ENCODE measurements at places on chromosomes 16 and 17.

DNA sequence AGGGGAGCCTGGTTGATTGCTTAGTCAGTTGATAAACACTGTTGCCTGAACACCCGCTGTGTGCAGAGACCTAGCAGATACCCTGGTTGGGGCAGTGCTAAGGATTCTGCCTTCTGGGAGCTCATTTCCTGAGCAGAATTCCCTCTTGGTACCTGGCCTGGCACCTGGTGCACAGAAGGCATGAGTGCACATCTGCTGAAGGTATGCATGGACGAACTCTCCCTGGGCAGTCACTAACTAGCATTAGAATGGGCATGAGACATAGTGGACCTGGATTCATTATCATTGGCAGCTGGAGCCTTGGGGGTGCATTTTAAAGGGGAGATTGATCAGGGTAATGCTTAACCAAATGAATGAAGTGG lies 13.1 kb downstream of the ADCY7 start:
- DNase-seq: no peak

- no peak for DNase-seq
These were observed 15.9 kb downstream of the CDH5 start for GRCh38 chr16:66382171-66382965.

GRCh38 chr16:87548046-87548445 lies 54.3 kb upstream of the JPH3 start:
- no peak for DNase-seq

GRCh38 chr16:4003166-4003565 lies 113.1 kb downstream of the ADCY9 start:
- no peak for DNase-seq

DNA sequence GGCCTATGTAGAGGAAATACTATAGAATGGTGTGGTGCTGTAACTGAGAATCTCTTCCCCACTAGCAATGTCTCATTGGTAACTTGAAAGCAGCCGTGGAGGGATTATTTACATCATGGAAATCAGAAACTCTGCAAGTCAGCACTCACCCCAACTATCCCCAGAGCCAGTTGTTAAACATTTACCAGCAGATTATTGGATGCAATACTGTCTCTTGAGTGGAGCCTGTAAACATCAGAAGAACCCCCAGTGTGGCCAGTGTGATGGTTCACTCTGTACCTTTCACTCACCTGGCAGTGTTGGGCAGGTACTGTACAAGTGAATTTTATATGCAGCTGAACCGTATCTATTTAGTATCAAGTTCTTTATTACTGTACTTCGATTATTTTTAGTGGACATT lies 299.8 kb upstream of the SALL1 start:
- no peak for DNase-seq

- no peak for DNase-seq
These were observed 478.8 kb upstream of the HSBP1 start for GRCh38 chr16:83328936-83329335.

DNA sequence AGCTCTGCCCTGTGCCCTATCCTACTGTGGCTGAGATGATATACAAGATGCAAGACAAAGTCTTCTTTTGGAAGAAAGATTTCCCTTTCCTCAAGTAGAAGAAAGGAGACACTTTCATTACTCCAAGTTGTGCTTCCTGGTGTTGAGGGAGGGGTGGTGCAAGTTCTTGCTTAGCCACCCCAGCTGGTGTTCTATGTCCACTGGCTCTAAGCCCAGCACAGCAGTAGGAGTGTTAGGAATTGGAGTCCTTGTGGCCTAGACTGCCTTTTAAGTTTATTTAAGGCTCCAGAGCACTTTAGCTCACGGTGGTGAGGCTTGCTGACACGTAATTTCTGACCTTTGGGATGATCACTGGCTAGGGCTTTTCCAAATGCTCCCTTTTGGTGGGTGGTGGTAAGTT lies 109.7 kb downstream of the KIF2B start:
- DNase-seq: no peak

GRCh38 chr17:68771867-68772515 lies 170.8 kb upstream of the FAM20A start:
- DNase-seq: no peak

- DNase-seq: no peak
These were observed 110.3 kb downstream of the BANP start for GRCh38 chr16:88061346-88062110.

- no peak for DNase-seq
These were observed 30.4 kb downstream of the COX4I1 start for GRCh38 chr16:85829751-85830445.

DNA sequence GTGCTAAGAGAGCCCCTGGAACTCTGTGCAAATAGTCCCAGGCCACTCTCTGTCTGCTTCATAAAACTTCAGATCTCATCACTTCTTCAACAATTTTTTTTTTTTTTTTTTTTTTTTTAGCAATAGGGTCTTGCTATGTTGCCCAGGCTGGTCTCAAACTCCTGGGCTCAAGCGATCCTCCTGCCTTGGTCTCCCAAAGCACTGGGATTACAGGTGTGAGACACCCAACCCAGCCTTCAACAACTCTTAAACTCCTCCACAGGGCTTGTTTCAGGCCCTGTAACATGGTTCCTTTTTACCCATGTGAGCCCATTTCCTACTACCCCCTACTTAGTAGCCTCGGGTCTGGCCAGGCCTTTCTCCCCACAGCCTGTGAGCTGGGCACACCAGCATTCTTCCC lies 39.3 kb upstream of the ICAM2 start:
- no peak for DNase-seq

DNA sequence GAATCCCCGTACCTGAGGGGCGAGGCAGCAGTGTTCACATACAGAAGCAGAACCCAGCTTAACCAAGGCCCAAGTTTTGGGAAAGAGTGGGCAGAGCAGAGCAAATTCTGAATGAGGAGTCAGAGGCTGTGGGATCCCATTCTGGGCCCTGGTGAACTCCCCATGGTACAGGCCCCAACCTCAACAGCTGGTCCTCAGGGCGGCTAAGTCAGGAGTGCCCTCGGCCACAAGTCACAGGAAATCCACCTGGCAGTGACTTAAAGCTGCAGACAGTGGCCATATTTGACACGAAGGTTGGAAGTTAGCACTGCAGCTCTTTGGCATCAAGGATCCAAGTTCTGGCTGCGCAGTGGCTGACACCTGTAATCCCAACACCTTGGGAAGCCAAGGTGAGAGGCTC lies 237.1 kb downstream of the PARN start:
- no peak for DNase-seq

DNA sequence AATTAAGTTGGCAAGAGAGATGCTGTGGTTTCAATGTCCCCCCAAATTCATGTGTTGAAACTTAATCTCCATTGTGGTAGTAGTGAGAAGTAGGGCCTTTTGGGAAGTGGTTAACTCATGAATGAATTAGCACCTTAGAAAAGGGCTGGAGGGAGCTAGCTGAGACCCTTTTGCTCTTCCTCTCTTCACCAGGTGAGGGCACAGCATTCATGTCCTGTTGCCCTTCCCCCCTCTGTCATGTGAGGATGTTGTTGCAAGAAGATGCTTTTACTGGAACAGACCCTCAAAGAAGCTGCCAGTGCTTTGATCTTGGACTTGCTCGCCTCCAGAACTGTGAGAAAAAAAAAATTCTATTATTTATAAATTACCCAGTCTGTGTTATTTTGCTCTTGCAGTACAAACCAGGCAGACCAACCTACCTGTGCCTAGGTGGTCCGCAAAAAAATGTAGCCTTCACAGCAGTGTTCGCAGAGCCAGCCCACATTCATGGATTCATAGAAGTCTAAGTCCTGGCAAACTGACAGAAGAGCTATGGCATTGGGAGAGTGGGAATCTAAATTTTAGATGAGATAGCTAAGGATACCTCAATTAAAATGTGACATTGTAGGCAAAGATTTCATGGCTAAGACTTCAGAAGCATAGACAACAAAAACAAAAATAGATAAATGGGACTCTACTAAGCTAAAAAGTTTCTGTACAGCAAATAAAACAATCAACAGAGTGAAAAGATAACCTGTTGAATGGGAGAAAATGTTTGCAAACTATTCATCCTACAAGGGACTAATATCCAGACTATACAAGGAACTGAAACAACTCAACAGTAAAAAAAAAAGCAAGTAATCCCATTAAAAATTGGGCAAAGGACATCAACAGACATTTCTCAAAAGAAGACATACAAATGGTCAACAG lies 32.0 kb upstream of the ABCA5 start:
- no peak for DNase-seq

DNA sequence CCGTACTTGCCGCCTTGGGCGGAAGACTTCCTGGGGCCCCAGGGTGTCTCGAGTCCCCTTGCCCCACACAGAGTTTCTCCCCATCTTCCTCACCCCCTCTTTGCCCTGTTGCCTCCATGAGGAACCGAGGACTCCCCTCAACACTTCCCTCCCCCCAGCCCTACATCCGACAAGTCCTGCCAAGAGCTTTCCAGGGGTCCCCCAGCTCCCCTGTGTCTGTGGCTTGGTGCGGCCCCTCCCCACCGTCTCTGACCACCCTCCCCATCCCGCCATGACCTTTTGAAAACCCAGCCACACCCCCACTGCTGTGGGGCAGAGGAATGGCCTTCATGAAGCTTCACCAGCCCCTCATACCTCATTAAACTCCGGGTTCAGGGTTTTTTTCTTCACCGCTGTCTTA lies 11.4 kb downstream of the SCGB1C2 start:
- DNase-seq: no peak

DNA sequence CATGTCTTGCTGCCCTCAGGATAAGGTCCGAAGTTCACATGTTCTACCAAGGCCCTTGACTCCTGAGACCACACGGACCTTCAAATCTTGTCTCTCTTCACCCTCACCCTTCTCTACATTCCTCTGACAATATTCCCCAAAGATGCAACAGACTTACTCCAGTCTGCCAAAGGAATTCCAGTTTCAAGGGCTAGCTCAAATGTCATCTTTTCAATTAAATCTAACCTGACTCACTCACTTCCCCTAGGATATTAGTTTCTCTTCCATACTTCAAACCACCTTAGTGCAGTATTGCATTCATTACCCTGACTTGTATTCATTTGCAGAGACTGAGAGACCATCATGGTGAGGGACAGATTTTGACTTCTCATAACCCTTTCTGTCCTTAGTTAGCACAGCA lies 59.6 kb upstream of the ADCY9 start:
- no peak for DNase-seq

GRCh38 chr16:88022076-88023042 lies 71.1 kb downstream of the BANP start:
- DNase-seq: no peak

GRCh38 chr17:45284176-45285140 lies 22.6 kb upstream of the SPATA32 start:
- no peak for DNase-seq

- no peak for DNase-seq
These were observed 1.6 kb downstream of the AMFR start for GRCh38 chr16:56423584-56424403.

DNA sequence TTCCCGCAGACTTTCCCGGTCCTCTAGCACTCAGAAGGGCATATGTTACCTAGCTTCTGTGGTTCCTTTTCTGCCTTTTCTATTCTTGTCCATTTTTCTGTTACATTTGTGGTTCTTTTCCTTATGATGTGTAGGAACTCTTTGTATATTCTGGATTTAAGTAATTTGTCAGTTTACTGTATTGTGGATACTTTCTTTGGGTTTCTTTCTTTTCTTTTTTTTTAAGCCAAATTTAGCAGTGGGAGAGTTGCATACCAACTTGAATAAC lies 657 bp downstream of the ALDH3A2 start:
- no peak for DNase-seq
